CD4-positive, alpha-beta T cell (primary cell): ENCODE measurements at places on chromosomes 4 and X.

DNA sequence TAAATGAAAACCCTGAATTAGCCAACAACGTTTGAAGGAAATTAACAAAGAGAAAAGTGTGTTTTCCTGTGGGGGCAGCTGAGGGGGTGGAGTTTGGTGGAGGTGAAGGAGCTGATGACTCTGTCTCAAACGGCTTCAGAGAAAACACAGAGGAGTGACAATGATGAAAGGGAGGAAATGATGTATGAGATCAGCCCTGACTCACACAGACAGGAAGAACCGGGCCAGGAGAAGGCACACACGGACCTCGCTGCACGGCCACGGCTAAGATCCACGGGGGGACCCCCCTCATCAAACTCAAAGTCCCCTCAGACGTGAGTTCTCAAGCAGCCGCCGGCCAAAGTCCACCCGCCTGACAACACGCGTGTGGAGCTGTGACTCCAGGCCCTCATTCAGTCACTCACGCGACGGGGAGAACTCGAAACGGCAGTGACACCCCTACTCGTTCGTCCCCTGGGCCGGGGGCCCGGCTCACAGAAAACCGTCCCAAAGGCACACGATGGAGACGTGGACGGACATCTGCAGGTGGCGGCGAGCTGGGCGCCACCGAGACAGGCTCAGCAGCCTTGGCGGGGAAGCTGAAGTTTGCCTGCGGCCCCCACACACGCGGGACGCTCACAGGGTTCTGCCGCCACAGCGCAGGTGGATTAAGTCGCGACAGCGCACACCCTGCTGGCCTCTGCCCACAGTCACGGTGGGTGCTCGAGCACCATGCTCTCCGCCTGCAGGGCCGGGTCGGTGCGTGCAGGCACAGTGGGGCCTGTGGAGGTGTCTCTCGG, 28.8 kb downstream of the PPP2R3B start:
- peak; percentile 12 for DNase-seq

GRCh38 chrX:140762061-140762460, 52.5 kb downstream of the LINC00632 start:
- no peak for DNase-seq

GRCh38 chrX:8139716-8140115, 31.4 kb downstream of the VCX2 start:
- DNase-seq: no peak

GRCh38 chrX:21655901-21656586, 2.1 kb downstream of the KLHL34 start:
- no peak for DNase-seq

GRCh38 chr4:109939190-109939589, 26.5 kb downstream of the EGF start:
- DNase-seq: no peak
